ENCODE measurements at places on chromosomes 16 and 17. TPM values are rescaled to one million over a fixed set of nuclear protein-coding genes. Genes with fewer than 3 reads are reported as not detected.

ST6GALNAC1 gene
- total RNA-seq: 1.3 TPM

GRCh38 chr16:23581764-23582163 is 14.4 kb downstream of the NDUFAB1 start:
- no peaks in the 10 kb centered on the region for H3K4me1 ChIP-seq
- DNase-seq: no peak
- H3K36me3 ChIP-seq: peaks cover 8% of the 10 kb centered on the region
- H3K27me3 ChIP-seq: no peaks in the 10 kb centered on the region
- H3K4me3 ChIP-seq: no peak overlapping the region

ATP1B2 gene
- total RNA-seq: 0.16 TPM

DNA sequence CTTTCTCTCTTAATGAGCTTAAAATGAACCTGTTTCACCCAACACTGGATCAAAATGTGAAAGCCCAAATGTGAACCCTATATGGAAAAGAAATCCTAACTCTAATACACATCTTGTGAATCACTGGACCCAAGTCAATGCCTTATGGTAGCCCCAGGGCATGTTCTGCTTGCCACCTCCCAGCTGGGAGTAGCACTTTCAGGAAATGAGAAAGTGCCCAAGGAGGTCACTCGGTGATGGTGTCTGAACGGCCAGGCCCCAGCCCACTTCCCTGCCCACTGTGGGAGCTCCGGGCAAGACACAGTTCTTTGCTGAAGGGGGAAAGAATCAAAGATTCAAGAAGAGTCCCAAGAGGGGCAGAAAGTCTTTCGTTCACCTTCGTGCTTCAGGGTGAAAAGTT is 46.1 kb downstream of the GTF3C1 start:
- H3K36me3 ChIP-seq: peaks cover 27% of the 10 kb centered on the region
- H3K27me3 ChIP-seq: no peaks in the 10 kb centered on the region
- no peak overlapping the region for H3K27ac ChIP-seq
- no peak overlapping the region for H3K4me3 ChIP-seq
- no peaks in the 10 kb centered on the region for H3K4me1 ChIP-seq
- DNase-seq: no peak

DNA sequence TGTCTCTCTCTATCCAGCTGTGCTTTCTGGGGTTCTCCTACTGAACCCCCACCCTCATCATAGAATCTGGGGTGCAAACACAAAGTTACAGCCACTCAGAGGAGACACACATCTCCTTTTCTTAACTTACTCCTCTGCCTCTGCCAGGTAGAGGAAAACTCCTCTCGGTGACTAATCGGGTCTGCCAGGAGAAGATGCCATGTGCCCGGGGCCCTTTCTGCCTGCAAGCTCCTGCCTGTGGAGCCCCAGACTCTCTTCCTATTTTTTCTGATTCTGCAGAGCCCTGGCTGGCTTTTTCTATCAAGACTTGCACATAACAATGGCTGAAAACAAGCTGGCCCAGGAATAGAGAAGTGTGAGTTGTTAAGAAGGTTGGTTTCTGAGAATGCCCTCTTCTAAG is 10.4 kb downstream of the SLC6A4 start:
- H3K4me3 ChIP-seq: no peak overlapping the region
- H3K4me1 ChIP-seq: no peaks in the 10 kb centered on the region
- no peaks in the 10 kb centered on the region for H3K36me3 ChIP-seq
- no peak for DNase-seq
- no peaks in the 10 kb centered on the region for H3K27me3 ChIP-seq
- H3K27ac ChIP-seq: no peak overlapping the region

- H3K4me1 ChIP-seq: no peaks in the 10 kb centered on the region
- no peaks in the 10 kb centered on the region for H3K27me3 ChIP-seq
- no peak overlapping the region for H3K4me3 ChIP-seq
- no peaks in the 10 kb centered on the region for H3K36me3 ChIP-seq
- H3K27ac ChIP-seq: no peak overlapping the region
Observed at GRCh38 chr17:8954339-8954738, 11.2 kb downstream of the PIK3R5 start.

Measured in breast epithelium (tissue), 4 donors.